ENCODE measurements at places on chromosomes 12 and 14.
A peak's percentile ranks its signal among the peaks of the same experiment; 100 is the strongest.

- no peak for DNase-seq
Observed at GRCh38 chr12:130504110-130504839, 166.6 kb downstream of the PIWIL1 start.

GRCh38 chr14:54567224-54567638 lies 303 bp downstream of the SAMD4A start:
- no peak for DNase-seq

- DNase-seq = peak; percentile 96
Observed at GRCh38 chr14:102344485-102344884, 18.2 kb downstream of the CINP start.

GRCh38 chr14:60151715-60152114 lies 13.5 kb downstream of the DHRS7 start:
- DNase-seq = peak; percentile 71

GRCh38 chr14:96764012-96764411 lies 33.2 kb upstream of the VRK1 start:
- DNase-seq = no peak

- no peak for DNase-seq
Observed at GRCh38 chr12:107351713-107352112, 258.4 kb upstream of the CRY1 start.

DNA sequence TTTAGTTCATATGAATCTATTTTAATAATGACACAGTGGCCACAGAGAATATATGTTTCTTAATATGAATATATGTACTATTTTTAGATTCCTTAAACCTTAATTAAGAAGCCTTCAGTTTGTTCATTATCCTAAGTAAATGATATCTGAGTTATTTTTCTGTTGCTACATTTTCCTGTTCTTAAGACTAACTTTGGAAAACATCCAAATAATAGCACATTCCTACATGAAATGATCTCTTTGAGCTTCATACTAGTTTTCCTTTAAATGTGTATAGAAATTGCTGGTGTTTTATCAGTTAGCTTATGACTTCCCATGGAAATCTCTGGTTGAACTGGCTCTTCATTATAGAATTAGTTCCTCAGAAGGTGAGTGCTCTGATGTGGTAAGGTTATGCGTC lies 72.1 kb downstream of the POLR3B start:
- DNase-seq = no peak

GRCh38 chr14:29636870-29637269 lies 290.8 kb downstream of the PRKD1 start:
- DNase-seq = no peak

DNA sequence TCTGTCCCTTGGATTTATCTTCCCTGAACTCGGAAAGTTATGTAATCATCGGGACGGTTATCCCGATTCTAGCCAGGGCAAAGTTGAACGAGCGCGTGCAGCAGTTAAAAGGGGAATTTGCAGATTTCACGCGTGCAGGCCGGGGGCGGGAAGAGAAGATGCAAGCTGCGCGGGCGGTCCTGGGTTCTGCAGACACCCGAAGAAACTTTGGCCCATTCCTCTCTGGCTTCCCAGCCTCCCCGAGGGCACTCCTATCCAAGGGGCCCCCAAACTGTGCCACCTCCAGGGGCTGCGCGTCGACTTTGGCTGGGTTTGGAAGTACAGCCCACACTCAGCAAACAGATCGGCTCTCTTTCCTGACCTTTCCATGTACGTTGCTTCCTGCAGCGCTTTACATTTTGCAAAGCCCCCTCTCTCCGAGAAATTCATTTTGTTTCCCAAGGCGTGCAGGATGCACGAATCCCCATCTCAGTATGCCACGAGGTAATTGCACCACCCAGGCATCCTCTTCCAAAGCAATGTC lies 941 bp upstream of the PPP1CC start:
- peak; percentile 75 for DNase-seq

DNA sequence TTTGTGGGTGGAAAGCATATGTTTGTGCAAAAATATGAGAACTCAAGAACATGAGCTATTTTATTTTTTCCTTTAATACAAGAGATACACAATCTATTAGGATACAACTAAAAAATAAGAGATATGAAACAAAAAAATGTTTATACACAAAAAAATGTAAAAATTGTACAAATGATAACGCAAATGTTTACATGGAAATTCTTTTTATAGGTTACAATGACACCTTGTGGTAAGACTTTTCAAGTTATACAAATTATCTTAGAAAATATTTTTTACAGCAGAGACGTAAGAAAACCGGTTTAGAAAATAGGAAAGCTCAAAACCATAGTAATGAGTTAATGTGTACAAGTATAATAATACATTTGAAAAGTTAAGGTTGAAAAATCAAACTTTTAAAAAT lies 25.5 kb downstream of the CEP83 start:
- no peak for DNase-seq

GRCh38 chr12:20436316-20436715 lies 68.0 kb downstream of the PDE3A start:
- DNase-seq = no peak

GRCh38 chr12:40587421-40587820 lies 104.8 kb upstream of the CNTN1 start:
- no peak for DNase-seq
